Neural progenitor cell (in vitro differentiated cells): ENCODE measurements at places on chromosomes 7 and 10.
A peak's percentile ranks its signal among the peaks of the same experiment; 100 is the strongest.

GRCh38 chr7:156638443-156639077 is 2.0 kb upstream of the RNF32 start:
- no peak for DNase-seq

DNA sequence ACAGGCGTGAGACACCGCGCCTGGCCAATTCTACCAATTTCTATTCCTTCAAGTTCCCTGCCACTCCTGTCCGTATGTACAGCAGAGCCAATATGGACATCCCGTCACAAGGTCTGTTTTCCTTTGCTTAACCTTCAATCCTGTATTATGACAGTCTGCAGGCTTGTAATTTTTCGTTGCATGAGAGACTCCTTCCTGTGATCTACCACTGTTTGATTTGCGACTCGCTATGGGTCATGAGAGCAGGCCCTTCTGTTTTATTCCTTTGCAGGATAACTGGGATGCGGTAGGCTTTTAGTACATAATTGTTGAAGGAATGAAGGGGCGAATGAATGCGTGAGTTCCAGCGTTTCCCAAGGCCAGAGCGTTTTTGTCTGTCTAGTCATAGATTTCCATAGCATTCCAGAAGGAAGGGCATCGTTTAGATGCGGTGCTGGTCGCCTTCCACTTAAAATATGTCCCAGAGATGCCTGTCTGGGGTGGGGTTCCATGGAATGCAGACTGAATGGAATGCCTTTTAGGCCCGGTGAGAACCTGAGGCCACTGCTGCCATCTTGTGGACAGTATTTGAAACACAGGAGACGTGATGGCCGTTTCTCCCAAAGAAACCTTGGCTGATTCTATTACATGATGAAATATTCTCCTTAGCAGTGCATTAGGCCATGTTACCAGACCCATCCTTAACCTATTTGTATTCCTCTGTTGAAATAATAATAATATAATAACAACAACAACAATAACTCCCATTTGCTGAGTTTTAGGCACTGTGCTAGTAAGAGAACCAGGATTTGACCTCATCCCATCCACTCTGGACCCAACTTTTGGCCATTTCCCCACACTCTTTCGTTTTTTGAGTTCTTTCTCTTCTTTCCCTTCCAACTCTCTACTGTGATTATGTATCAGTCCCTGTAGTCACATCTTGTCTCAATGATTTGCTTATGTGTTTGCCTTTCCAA is 193.2 kb downstream of the MYOF start:
- DNase-seq = peak; percentile 90

DNA sequence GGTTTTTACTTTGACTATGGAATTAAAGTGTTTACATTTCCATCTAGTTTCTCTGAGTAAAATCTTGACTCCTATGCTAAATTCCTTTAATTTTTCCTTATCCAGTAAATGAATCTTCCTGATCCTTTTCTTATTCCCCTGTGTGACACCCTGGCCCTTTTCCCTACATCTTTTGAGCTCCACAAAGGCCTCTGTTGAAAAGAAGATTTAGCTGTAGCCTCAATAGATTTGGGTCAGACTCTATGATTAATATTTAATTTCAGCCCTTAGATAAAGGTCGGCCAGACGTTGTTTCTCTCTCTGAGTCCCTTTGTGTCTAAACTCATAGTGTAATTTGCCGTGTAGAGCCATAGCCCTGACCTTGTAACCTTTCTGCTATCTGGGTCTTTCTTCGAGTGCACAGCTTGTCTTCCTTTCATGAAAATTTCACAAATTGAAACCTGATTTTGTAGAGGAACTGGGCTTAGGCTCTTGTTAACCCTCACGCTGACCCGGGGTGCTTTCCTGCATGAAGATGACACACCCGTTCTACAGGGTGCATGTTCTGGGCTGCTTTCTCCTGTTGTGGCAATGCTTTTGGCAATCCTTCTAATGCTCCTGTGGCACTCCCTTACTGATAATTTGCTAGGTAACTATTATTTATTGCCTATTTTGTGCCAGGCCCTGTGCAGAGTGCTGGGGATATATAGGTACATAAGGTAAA is 21.2 kb downstream of the LSMEM1 start:
- DNase-seq = no peak

DNA sequence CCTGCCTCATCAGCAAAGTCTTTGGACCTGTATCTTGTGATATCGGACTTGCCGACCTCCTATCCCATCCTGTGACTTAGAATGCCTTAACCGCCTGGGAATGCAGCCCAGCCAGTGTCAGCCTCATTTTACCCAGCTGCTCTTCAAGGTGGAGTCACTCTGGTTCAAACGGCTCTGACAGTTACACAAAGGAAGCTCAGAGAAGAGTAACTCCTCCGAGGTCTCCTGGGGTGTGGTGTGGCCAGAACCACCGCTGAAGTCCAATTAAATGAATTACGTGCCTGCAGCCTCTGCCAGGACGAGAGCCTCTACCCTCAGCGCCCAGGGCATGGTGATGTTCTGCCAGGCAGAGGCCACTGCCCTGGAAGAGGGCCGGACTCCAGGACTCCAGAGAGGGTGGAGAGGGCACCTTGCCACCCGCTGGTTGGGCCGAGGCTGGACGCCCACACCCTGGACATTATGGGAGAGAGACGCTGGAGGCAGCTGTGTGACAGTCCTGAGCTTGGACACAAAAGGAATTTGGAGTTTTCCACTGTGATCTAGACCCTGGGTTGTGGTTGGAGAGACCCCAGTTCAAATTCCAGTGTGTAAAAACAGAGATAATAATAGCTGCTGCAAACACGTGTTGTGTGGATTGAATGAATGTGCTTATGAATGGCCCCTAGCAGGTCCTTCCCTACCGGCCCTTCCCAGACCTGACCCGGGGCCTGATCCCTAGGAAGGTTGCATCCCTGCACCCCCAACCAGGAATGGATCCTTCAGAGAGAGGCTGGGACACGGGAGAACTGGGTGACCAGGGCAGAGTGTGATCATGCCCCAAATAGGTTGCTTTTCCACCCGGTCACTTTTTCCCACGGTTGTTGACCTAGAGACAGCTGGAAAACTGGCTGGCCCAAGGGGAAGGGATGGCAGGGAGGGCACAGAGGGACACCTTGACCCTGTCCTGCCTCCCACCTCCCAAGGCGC is 37.8 kb upstream of the FZD9 start:
- no peak for DNase-seq

DNA sequence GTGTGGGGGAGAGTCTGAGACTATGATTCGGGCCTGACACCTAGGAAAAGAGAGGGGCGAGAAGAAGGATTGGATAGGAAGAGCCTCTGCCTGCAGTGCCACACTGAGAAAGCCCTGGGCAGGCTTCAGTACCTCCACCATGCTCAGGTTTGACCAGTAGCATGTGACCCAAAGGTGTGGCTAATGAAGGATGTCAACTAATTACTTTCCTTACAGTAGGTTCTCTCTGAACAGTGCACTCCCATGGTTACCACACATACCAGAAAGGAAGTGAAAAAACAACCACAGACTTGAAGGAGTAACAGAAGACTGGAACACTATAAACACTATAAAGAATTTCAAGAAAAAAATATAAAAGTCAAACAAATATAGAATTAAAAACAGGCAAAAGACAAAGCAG is 46.2 kb downstream of the SEM1 start:
- no peak for DNase-seq

GRCh38 chr7:132532281-132532680 is 44.0 kb downstream of the PLXNA4 start:
- DNase-seq = no peak

- DNase-seq = no peak
Observed at GRCh38 chr7:71457021-71457420, 325.1 kb downstream of the GALNT17 start.

- DNase-seq = peak; percentile 75
Observed at GRCh38 chr7:151167197-151167961, at the start of gene GBX1. TSS of gene GBX1 (minus strand) at chr7:151167694. CDS start at chr7:151167548, 146 bp downstream.

- no peak for DNase-seq
Observed at GRCh38 chr7:4138866-4139265, 543.2 kb upstream of the FOXK1 start.

- peak; percentile 5 for DNase-seq
Observed at GRCh38 chr7:93475811-93476210, 98.7 kb downstream of the CALCR start.

GRCh38 chr7:117083648-117084047 is 130.3 kb downstream of the ST7 start:
- DNase-seq = no peak

- DNase-seq = no peak
Observed at GRCh38 chr10:4013651-4014121, 228.7 kb upstream of the KLF6 start.

DNA sequence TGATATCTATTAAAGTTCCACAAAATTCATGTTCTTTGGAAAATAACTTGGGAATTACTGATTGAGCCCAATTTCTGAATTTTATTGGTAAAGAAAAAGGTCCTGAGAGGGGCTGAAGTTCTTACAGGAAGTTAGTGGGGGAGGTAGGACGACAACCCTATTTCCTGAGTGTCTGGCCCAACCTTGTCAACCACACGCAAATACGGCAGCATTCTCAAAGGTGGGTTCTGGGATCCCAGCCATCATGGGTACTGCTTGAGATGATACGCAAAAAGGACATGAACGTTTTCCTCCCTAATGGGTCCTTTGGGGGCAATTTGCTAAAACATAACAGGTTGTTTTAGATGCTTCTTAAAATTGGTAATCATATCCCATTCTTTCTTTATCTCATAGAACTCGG is 2.7 kb upstream of the PDCD4 start:
- no peak for DNase-seq

DNA sequence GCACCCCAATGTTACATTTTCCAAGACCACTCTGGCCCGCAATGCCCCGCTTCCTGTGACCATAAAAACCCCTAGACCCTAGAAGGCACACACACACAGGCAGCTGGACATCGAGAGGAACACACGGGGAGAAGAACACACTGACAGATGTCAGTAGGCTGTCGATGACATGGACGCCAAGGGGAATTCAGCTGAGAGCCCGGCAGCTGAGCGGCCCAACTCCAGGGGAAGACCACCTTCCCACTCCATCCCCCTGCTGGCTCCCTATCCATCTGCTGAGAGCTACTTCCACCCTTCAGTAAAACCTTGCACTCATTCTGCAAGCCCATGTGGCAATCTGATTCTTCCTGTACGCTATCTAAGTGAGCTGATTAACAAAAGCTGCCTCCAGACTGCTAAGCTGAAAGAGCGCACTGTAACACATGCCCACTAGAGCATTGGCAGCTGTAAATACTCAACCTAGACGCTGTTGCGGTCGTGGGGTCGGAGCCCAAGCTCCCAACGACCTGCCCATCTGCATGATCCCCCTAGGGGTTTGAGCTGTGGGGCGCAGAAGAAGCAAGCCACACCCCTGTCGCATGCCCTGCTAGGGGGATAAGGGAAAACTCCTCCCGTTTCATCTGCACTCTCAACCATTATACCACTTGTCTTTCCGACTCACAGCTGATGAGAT is 843.6 kb upstream of the POT1 start:
- peak; percentile 13 for DNase-seq

DNA sequence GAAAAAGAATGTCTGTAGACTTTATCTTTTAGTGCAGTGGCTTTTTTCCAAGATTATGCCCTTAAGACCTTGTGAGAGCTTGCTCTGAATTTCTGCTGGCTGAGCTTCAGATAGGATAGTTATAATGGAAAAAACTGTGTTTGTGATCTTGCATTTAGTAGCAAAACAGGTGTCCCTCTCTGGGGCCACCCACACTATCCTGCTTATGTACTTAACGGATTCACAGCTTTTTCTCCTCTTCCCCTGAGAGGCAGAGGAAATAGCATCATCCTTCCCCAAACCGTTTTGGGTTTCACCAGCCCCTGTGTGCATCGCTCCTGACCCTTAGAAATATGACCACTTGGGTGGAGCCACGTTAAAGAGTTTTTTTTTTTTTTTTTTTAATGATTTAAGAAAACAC is 101.2 kb downstream of the RAB18 start:
- DNase-seq = no peak

DNA sequence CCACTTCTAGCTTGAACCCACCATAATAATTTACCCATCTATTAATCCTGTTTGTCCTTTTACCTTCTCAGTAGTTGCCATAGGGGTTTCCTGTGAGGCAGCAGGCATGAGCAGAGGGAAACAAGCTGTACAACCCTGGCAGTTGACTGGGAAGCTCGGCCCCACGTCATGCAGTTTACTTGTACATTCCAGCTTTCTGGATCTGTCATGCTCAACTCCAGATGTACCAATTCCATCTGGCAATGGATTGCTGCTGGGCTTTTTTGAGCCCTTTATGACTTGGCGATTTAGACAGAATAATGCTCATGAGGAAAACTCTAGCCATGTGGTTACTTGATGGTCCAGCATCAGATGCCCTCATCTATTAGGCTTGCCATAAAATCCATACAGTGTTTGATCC is 112.5 kb downstream of the GNAI1 start:
- no peak for DNase-seq

DNA sequence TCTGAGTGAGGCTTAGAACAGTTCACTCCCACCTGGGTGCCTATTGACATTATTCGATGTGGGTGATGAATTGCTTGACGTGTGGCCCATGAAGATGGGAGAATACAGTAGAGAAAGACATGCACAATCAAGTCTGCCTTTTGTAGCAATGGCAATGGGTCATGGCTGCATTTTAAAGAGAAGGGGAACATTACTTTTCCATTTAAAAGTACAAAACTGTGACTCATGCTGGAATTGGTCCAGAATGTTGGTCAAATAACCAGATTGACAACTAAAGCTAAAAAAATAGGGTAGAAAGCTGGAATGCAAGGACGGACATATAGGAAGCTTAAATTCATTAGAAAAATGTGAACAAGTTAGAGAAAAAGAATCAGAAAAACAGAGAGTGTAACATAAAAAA is 104.1 kb upstream of the SLC25A13 start:
- DNase-seq = no peak

- DNase-seq = no peak
Observed at GRCh38 chr7:41624818-41625217, 78.1 kb downstream of the INHBA start.

GRCh38 chr7:29946428-29947186 is 43.0 kb downstream of the SCRN1 start:
- no peak for DNase-seq

- no peak for DNase-seq
Observed at GRCh38 chr7:46152696-46153095, 231.6 kb upstream of the IGFBP3 start.

- no peak for DNase-seq
Observed at GRCh38 chr10:72072046-72072445, 16.3 kb downstream of the SPOCK2 start.

DNA sequence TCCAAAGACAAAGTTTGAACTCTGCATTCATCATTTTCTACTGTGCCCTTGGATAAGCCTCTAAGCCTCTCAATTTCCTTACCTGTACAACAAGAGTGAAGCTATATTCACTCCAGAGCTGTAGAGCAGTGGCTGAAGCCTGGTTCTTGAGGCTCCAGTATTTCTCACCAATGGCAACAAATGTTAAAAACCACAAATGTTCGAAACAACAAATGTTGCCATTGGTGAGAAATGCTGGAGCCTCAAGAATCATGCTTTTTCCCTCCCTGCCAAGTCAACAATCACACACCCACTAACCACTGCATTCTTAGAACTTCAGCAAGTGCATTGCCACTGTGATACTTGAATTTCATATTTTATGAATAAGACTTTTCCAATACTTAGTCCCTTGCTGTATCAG is 237.9 kb downstream of the TMEM26 start:
- DNase-seq = no peak

- DNase-seq = no peak
Observed at GRCh38 chr10:10824591-10825148, 193.0 kb upstream of the CELF2 start.

GRCh38 chr7:124032369-124033094 is at the start of gene TMEM229A:
TSS of gene TMEM229A (minus strand) at chr7:124033067. CDS start at chr7:124033003, 64 bp downstream.
- DNase-seq = peak; percentile 87

- no peak for DNase-seq
Observed at GRCh38 chr10:13803566-13804554, 217.1 kb downstream of the PRPF18 start.

GRCh38 chr10:12279281-12279680 is 70.1 kb upstream of the CAMK1D start:
- no peak for DNase-seq

GRCh38 chr7:149333321-149333717 is 71.3 kb downstream of the ZNF783 start:
- no peak for DNase-seq
